Thyroid gland (tissue), 4 donors: ENCODE measurements at places on chromosomes 13 and 19. TPM values are rescaled to one million over a fixed set of nuclear protein-coding genes. Genes with fewer than 3 reads are reported as not detected.
A peak's percentile ranks its signal among the peaks of the same experiment; 100 is the strongest.

The PTGER1 gene
- 1.5 TPM for total RNA-seq

The TLE6 gene
- total RNA-seq = 20.7 TPM

The CEACAM8 gene
- not detected for total RNA-seq

The FBXO46 gene
- 22.3 TPM for total RNA-seq

- H3K4me1 ChIP-seq = no peaks in the 10 kb centered on the region
- no peak for DNase-seq
- no peaks in the 10 kb centered on the region for H3K27me3 ChIP-seq
These were observed 15.4 kb downstream of the GTPBP3 start for GRCh38 chr19:17352608-17353280.

GRCh38 chr13:99228737-99229691 is 28.4 kb downstream of the UBAC2 start:
- no peak overlapping the region for H3K27ac ChIP-seq
- no peak overlapping the region for H3K4me3 ChIP-seq
- H3K4me1 ChIP-seq = peaks cover 11% of the 10 kb centered on the region
- H3K27me3 ChIP-seq = no peaks in the 10 kb centered on the region

DNA sequence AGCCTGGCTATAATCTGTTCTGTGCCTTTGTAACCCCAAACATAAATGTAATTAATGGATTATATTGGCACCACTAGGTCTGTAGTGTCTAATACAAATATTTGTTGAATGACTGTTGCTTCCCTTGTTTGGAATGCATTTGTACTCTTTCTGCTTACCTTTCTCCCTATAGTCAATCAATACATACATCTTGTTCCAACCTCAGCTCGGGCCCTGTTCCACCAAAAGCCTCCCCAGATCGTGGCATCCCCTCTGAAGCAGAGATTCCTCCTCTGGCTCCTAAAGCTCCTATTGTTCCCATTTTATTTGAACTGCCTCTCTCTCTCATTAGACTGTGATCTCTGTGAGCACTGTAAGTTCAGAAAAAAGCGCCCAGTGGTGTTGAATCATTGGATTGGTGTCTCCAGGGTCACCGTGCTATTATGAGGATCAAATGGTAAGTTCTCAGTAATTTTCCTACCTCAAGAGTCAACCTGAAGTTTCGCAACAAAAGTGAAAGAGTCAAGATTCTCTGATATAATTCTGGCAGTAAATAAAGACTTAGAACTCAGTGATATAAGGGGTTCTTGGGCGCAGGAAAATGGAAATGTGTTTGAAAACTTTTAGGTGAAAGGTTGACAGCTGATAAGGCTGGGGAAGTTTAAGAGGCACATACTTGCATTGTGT is 151.5 kb downstream of the KLF5 start:
- no peak overlapping the region for H3K27ac ChIP-seq
- no peaks in the 10 kb centered on the region for H3K36me3 ChIP-seq
- no peaks in the 10 kb centered on the region for H3K4me1 ChIP-seq
- no peak overlapping the region for H3K4me3 ChIP-seq
- no peaks in the 10 kb centered on the region for H3K27me3 ChIP-seq

- H3K27ac ChIP-seq = peak overlapping the region; percentile 82
- peaks cover 10% of the 10 kb centered on the region for H3K4me1 ChIP-seq
- no peaks in the 10 kb centered on the region for H3K27me3 ChIP-seq
- no peaks in the 10 kb centered on the region for H3K36me3 ChIP-seq
These were observed 437 bp downstream of the SUCLA2 start for GRCh38 chr13:48000559-48001113.

- H3K4me3 ChIP-seq = no peak overlapping the region
- H3K27me3 ChIP-seq = no peaks in the 10 kb centered on the region
- peaks cover 42% of the 10 kb centered on the region for H3K4me1 ChIP-seq
- peak overlapping the region; percentile 99 for H3K27ac ChIP-seq
- H3K36me3 ChIP-seq = no peaks in the 10 kb centered on the region
- DNase-seq = peak; percentile 81
These were observed 75.2 kb upstream of the UBL3 start for GRCh38 chr13:29925457-29926097.

- no peak overlapping the region for H3K27ac ChIP-seq
- no peak overlapping the region for H3K4me3 ChIP-seq
- no peak for DNase-seq
- no peaks in the 10 kb centered on the region for H3K27me3 ChIP-seq
- peaks cover 1% of the 10 kb centered on the region for H3K4me1 ChIP-seq
These were observed 17.5 kb downstream of the ATP8B3 start for GRCh38 chr19:1794424-1795172.

- H3K4me1 ChIP-seq = peaks cover 20% of the 10 kb centered on the region
- no peak for DNase-seq
- no peak overlapping the region for H3K4me3 ChIP-seq
- peak overlapping the region; percentile 21 for H3K27ac ChIP-seq
- H3K27me3 ChIP-seq = no peaks in the 10 kb centered on the region
These were observed 930.5 kb upstream of the MIR17HG start for GRCh38 chr13:90416938-90417337.

DNA sequence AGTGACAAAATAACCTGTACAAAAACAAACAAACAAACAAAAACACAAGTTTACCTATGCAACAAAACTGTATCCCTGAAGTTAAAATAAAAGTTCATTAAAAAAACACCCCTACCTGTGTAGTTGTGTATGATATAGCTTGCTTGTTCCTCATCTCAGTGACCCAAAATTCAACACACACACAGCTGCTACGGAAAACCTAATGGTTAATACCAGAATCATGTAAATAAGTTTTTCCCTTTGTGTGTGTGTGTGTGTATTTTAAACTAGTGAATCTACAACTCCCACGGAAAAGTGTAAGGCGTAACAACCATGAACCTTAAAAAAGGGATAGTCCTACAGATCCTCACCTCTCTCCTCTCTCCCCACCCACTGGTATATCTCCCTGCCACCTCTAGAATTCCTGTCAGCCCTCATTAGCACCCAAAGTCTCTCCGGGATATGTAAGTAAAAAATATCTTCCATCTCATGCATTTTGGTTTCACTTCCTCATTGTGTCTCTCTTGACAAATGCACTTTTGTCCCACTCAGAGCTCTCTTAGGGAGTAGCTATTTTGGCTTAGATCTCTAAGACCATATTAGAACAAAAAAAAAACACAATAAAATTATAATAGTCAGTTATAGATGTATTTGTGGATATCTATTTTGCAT is 2236.5 kb downstream of the PCDH9 start:
- H3K4me3 ChIP-seq = no peak overlapping the region
- DNase-seq = no peak
- no peaks in the 10 kb centered on the region for H3K4me1 ChIP-seq
- no peak overlapping the region for H3K27ac ChIP-seq

DNA sequence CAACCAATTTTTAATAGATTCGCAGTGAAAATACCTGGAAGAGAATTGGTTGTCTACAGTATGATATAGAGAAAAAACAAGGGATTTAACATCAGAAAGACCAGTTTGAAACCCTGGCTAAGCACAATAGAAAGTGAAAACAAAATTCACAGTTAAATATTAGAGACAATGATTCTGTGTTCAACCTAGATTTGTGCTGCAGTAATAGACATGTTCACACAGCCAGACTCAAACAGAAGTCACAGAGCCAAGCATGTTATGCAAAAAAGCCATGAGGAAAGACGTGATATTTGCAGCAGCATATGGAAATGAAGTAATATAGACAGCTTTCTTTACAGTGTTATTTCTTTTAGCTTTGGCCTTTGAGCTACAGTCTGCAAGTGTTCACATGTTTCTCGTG is 48.1 kb downstream of the SCEL start:
- no peak for DNase-seq
- no peaks in the 10 kb centered on the region for H3K36me3 ChIP-seq
- H3K27ac ChIP-seq = no peak overlapping the region
- H3K4me3 ChIP-seq = no peak overlapping the region
- no peaks in the 10 kb centered on the region for H3K27me3 ChIP-seq

GRCh38 chr13:109357751-109358471 is 428.5 kb downstream of the IRS2 start:
- H3K27me3 ChIP-seq = no peaks in the 10 kb centered on the region
- H3K4me3 ChIP-seq = no peak overlapping the region
- H3K36me3 ChIP-seq = no peaks in the 10 kb centered on the region
- no peaks in the 10 kb centered on the region for H3K4me1 ChIP-seq
- DNase-seq = no peak

GRCh38 chr13:99366075-99366987 is 59.1 kb upstream of the GPR183 start:
- no peak overlapping the region for H3K4me3 ChIP-seq
- no peaks in the 10 kb centered on the region for H3K36me3 ChIP-seq
- no peaks in the 10 kb centered on the region for H3K27me3 ChIP-seq
- no peaks in the 10 kb centered on the region for H3K4me1 ChIP-seq
- no peak overlapping the region for H3K27ac ChIP-seq
- DNase-seq = no peak

GRCh38 chr13:25169951-25170553 is 2.0 kb downstream of the AMER2 start:
- no peaks in the 10 kb centered on the region for H3K4me1 ChIP-seq
- no peak for DNase-seq
- H3K27me3 ChIP-seq = peaks cover 12% of the 10 kb centered on the region
- no peaks in the 10 kb centered on the region for H3K36me3 ChIP-seq
- H3K27ac ChIP-seq = no peak overlapping the region
- H3K4me3 ChIP-seq = no peak overlapping the region
